ENCODE measurements at places on chromosomes 2 and 18. TPM values are rescaled to one million over a fixed set of nuclear protein-coding genes. Genes with fewer than 3 reads are reported as not detected.

DNA sequence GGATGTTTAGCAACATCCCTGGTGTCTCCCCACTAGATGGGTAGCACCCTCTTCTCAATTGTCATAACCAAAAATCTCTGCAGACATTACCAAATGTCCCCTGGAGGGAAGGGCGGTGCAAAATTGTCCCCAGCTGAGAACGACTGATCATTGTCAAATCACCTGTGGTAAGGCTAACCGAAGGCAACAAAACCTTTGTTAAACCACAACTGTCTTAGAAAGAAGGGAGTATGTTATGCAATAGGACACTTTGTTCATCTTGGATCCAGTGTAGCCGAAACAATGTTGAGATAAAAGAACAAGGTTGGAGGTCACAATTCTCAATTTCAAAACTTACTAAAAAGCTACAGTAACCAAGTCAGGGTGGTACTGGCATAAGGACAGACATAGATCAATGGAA, 50.3 kb upstream of the ST3GAL5 start:
- DNase-seq: no peak

DNA sequence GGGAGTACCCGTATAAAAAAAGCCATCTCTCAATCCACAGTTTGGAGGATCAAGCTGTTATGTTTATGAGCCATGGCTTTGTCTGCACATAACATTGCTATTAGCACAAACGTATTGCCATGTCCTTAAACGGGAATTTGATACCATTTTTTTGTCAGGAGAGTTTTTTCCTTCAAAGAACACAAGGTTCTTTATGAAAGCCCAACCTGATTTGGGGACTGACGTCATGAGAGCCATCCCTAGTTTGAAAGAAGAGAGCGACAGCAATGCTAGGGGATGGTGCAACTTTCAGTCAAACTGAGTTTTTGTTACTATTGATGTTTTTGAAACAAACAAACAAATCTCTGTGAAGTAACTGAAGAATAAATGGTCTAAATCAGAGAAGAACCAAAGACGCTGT, 376.6 kb downstream of the EIPR1 start:
- DNase-seq: no peak

GRCh38 chr2:158049129-158049855, 52.4 kb upstream of the UPP2 start:
- no peak for DNase-seq

DNA sequence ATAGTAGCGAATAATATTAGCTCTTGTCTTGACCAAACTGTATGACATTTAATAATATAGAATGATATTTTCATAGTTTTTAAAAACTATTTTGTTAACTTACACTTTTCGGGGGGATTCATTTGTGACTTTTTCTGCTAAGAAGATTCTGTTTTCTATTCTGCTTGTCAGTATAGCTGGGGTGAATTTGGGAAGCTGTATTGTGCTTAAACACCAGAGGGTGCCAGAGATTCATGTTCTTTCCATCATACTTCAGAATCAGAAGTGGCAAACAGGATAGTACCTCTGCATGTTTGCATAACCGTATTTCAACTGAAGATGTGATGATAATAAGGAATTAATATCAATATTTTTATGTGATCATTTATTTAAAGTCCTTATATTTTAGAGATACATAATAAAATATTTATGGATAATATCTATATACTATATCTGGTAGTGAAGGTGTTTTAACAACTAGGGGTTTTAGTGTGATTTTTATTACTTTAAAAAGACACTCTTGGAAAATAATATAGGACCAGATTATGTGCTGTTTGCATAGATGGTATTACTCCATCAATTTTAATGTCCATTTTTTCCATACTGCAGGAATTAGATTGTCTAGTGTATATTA, 81.0 kb downstream of the TAF4B start:
- no peak for DNase-seq

- DNase-seq: no peak
Measured at GRCh38 chr2:42838133-42838532, 45.8 kb upstream of the HAAO start.

GRCh38 chr2:99468155-99468554, 21.7 kb downstream of the REV1 start:
- DNase-seq: no peak

DNA sequence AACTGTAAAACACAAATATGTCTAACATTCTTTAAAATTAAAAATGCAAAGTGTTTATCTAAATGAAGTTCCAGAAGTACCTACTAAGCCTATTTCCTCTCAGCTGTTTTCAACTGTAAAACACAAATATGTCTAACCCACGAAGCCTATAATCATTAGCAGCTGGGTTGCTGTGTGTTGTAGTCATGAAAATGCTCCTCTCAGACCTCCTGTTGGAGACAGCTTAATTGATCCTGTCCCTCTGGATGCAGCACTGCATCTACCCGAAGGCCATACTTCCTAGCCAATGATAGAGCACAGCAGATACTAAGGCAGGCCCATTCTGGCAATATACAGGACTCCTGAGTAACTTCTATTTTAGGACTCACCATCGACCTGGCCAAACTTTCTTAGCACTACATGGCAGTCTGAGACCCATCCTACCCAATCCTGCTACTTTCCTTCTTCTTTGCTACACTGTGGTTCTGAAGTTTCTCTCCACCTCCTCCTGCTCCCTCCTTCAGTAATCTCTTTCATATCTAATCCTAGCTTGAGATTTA, 92.5 kb upstream of the RBBP8 start:
- DNase-seq: no peak

DNA sequence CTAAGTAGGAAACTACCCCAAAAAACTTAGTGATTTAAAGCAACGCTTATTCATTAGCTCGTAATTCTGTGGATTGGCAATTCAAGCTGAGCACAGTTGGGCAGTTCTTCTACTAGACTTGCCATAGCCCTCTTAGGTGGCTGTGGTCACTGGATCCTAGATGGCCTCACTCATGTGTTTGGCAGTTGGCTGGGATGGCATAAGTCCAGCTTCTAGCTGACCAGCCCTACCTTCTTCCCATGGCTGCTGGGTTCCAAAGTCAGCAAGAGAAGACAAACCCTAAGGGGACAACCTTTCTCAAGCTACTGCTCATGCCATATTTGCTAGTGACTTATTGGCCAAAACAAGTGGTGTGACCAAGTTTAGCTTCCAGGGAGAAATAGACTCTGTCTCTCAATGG, 95.3 kb downstream of the COPS8 start:
- DNase-seq: no peak

- no peak for DNase-seq
Measured at GRCh38 chr2:25606892-25607291, 66.5 kb downstream of the DTNB start.

The SP140 gene
- total RNA-seq: not detected

The RRM2 gene
- total RNA-seq: 21.2 TPM

- DNase-seq: no peak
Measured at GRCh38 chr2:163656622-163657280, 79.1 kb downstream of the FIGN start.

The GLI2 gene
- 3.9 TPM for total RNA-seq

- DNase-seq: no peak
Measured at GRCh38 chr2:183948861-183949260, 649.5 kb upstream of the ZNF804A start.

DNA sequence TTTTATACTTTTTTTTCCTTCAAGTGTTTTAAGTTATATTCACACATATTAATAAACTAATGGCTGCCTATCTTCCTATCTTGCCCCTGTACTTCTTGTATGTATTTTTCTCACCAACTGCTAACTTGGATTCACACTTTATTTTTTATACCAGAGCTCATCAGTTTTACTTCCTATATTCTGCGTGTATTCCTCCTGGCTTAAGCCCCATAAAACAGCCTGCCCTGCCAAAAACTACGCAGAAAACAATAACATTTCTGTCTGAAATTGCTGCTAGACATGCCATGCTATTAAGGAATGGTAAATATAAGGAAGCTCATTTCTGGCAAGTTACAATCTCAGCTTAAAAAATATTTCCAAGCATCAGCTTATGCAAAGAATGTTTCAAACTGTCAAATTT, 172.3 kb downstream of the UBE2E3 start:
- DNase-seq: no peak

GRCh38 chr18:11121443-11121849, 27.9 kb downstream of the PIEZO2 start:
- no peak for DNase-seq

The RPE gene
- 38.1 TPM for total RNA-seq

The EPHA4 gene
- total RNA-seq: 57.2 TPM

The IL18R1 gene
- not detected for total RNA-seq

The SCG2 gene
- 38.7 TPM for total RNA-seq

DNA sequence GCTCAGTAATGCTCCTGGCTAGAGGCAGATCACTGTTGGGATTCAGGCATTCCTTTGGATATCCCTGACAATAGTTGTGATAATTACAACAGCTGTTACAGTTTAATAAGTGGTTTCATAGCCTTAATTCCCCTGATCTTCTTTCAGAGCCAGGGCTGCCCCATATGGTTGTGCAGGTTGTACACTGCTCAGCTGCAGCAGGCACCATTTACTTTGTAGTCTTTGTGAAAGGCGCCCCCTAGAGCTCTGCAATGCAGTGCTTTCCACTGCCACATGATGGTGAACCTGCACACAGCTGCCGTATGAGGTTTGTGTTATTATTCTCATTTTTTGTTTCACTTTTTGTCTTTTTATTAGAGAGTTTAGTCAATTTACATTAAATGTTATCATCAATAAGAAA, 239.1 kb downstream of the KCNS3 start:
- DNase-seq: peak; percentile 33

DNA sequence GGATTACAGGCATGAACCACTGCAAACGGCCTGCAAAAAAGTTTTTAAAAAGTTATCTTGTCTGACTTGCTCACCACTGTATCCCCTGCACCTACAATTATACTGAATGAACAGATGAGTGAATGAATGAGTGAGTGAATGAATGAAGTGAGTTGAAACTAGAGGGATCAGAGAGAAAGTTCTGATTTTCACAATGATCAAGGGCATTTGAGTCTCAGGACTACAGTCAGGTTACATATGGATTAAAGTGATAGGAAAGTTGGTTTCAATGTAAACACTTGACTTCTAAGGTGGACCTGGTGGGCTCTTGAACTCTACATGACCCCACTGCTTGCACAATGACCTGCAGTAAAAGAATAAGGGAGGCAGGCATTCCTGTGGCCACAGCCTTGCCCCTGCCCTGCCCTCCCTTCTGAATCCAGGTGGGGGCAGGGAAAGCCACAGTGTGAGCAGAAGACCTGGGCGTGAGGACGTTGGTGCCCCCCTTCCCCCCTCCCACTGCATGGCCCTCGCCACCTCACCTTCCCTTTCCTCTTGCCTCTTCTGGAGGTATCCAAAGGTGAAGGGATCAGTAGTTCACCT, 10.7 kb downstream of the C2orf80 start:
- DNase-seq: no peak

The GRHL1 gene
- total RNA-seq: 4.3 TPM

The TUBA3D gene
- total RNA-seq: not detected

DNA sequence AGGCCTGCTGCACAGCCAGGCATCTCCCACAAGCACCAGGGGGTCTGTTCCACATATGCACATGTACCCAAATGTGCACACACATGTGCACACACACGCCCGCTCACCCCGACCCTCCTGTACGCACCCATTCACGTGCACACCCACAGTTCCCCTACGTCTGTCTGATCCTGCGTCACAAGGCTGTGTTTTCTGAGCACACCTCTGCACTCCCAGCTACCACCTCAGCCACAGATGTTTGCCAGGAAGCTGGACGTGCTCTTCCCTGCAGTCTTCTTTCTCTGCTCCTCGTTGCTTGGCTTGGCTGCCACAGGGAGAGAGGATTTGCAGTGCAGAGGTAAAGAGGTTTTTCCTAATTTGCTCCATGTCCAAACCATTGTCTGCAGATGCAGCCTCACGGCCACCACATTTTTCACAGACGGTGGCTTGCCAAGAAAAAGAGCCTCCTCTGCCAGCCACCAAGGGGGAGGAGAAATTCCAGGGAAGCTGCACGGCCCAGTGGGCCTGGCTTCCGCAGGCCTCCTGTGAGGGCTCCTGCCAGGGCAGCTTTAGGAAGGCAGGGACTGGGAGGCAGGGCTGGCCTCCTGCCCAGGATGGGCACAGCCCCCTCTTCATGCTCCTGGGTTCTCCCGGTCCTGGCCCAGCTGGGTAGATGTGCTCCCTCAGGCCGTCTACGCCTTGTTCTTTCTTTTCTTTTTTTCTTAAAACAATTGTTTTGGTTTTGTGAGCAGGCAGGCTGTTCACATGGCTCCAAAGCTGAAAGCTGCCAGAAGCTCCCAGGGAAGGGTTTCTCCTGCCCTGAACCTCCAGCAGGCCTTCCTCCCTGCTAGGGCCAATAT, 29.3 kb upstream of the HS6ST1 start:
- DNase-seq: no peak

DNA sequence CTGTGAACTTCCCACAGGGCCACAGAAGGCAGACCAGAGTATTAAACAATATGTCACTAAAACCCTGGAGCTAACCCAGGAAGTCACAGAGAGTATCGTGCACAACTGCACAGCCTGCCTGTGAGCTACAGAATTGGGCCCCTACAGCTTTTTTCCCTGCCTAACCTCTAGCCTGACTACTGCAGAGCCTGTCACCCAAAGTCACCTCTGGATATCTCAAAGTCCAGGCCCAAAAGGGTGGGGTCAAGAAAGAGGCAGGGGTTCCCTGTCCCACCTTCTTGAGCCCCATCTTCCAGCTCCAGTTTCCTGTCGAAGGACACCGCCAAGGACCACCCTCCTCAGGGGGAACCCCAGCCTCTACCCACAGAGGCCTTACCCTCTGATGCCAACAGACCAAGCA, 13.5 kb downstream of the GAD1 start:
- no peak for DNase-seq

DNA sequence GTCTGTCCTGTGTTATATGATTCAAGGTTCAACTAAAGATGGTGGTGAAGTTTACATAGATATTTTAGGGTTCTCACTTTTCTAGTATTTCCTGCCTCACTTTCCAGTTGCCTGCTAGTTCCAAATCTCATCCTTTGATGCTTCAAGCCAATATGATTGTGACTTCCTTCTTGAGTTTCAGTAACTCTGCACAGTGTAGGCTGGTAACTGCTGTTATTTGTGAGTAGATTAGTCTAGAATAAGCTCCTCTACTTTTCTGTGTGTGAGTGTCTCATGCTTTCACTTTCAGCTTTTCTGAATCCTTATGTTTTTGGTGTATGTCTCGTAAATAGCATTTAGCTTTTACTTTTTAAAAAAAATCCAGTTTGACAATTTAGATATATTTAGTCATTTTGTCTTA, 42.6 kb downstream of the GALNT1 start:
- DNase-seq: no peak

The LRRFIP1 gene
- total RNA-seq: 112 TPM

The C2orf72 gene
- total RNA-seq: 0.42 TPM

GRCh38 chr18:74797577-74798151, 200.0 kb downstream of the ZNF407 start:
- DNase-seq: no peak

DNA sequence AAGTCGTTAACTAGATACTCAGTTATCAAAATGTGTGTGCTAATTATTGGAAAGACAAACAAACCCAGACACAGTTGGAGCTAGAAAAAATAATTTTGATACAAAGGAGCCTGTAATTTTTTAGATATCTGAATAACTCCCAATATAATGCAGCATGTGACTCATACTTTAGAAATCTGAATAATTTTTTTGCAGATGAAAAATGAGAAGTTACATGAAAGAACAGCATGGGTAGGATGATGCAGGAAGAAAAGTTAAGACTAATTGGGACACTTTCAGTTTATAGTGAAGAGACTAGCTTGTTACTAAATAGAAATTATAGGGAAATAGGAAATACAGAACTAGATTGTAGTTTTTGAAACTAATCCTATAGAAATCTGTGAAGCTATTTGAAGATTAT, 945.8 kb downstream of the CBLN2 start:
- no peak for DNase-seq

The AAMP gene
- total RNA-seq: 64.6 TPM

Measured in glutamatergic neuron (in vitro differentiated cells).